NCI-H2227 treated with DMSO at 0.1 percent for 48 hours (cell line): ENCODE measurements at places on chromosomes 2 and 18.

DNA sequence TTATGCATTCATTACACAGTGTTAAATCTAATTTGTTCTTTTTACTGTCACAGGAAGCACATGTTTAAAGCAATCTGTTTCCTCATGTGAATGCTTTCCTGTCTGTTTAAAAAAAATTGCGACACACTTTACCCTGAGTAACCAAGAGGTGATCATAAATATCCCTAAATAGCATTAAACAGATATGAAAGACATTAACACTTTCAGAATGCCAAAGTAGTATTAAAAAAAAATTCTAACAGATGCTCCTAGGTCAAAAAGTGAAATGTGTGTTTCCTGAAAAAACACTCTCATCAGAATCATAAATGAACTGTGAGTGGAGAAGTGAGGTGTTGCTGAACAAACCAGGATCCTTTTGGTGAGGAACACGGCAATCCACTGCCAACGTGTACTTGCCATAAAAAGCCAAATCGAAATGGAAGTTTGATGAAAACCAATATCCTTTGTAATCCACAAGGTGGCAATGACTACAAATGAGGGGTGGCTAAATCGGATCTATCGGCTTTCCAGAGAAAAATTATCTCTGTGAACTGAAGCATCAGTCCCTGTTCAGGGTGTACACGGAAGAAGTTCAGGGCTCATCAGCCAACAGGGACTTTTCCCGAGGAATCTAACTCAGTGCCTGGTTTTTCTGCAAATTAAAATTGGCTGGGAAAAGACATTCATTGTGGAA, 248.9 kb downstream of the TCF4 start:
- DNase-seq, result no peak

- DNase-seq, result peak; percentile 78
Measured at GRCh38 chr2:130728007-130728454, 839 bp upstream of the GPR148 start.

GRCh38 chr2:216189410-216189809, 80.3 kb downstream of the XRCC5 start:
- no peak for DNase-seq

- DNase-seq, result no peak
Measured at GRCh38 chr2:211437396-211437795, 881.0 kb downstream of the CPS1 start.

- DNase-seq, result no peak
Measured at GRCh38 chr2:173602153-173602795, 247.6 kb downstream of the CDCA7 start.

DNA sequence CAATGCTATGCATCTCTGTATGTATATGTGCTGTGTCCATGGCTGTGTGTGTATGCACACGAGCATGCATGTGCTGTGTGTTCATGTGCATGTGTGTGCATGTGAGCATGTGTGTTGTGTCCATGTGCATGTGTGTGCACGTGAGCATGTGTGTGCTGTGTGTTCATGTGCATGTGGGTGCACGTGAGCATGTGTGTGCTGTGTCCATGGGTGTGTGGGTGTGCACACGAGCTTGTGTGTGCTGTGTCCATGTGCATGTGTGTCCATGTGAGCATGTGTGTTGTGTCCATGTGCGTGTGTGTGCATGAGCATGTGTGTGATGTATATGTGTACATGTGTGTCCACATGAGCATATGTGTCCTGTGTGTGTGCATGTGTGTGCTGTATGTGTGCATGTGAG, 414.4 kb upstream of the SALL3 start:
- DNase-seq, result no peak

DNA sequence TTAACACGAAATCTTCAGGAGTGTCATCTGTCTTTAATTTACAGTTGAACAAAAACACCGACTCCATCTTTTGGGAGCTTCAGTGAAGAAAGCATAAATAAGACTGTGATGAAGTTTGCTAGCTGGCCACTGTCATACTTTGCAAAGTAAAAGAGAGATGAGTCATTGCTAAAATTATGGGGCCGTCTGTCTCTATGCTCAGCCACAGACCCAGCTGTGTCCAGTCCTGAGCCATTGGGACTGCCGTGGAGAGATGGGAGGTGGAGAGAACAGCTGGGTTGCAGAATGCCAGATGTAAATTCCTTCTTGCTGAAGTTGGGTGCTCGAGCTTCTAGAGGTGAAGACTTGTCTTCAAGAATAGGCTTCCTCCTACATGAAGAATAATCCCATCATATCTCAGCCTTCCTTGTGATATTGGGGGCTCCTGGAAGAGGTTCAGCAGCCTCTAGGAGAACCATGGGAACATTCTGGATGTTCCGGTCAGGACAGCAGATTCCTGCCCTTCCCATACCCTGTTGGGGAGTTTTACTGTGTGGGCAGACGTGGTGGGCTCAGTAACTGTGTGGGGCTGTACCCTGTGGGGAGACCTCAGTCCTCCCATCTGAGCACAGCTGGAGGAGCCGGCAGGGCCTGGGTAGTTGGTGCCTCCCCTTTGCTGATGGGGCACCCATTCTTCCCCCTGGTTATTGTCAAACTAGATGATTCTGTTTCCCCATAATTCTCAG, 71.1 kb downstream of the LDLRAD4 start:
- no peak for DNase-seq

GRCh38 chr18:77250926-77251729, 1.5 kb downstream of the GALR1 start:
- no peak for DNase-seq

DNA sequence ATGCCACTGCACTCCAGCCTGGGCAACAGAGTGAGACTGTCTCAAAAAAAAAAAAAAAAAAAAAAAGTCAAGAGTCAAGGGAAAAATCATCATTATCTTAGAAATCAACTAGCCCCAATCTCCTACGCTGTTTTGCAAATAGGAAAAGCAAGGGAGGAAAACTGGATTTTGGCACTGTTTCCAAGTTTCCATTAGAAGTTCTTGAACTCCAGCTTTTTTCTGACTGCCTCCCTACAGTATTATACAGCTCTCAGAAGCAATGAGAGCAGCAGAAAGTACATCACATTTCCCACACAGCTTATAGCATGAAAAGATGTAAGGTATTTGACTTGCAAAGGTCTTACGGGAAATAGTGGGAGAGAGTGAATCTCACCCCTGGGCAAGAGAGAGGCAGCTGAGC, 127.8 kb downstream of the OSR1 start:
- no peak for DNase-seq
